ENCODE measurements at places on chromosomes 3 and 15.

DNA sequence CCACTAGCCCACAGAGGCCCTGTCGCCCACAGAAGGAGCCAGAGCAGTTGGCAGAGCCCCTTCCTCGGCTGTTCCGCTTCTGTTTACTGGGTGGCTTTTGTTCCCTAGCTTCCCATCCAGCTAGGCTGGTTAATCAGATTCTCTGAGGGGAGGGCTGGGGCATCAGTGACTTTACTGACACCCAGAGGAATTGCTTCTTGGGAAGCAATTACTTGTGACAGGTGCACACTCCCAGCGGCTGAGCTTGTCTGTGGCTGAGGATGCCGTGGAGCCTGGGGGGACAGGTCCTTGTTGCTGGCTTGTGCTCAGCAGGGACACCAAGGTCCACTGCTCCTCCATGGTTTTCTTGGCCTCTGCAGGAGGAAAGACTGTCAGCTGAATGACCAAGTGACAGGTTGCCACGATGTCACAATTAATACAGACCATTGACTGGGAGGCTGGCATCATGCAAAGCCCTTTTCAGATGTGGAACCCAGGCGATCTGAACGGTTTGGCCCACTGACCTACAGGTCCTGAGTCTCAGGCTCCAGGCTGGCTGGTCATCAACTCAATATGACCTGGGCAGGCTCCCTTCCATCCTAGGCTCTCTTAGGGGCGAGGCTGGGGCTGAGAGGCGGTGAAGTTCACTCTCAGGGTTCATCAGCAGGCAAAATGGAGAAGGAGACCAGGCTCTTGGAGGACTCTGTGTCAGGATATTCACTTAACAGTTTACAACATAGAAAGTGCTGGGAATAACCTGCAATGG lies 31.8 kb upstream of the SFMBT1 start:
- no peak overlapping the region for H3K4me3 ChIP-seq
- DNase-seq = no peak
- no peaks in the 10 kb centered on the region for H3K36me3 ChIP-seq
- no peak overlapping the region for H3K27ac ChIP-seq
- no peaks in the 10 kb centered on the region for H3K4me1 ChIP-seq
- H3K27me3 ChIP-seq = no peaks in the 10 kb centered on the region

- H3K4me1 ChIP-seq = peaks cover 21% of the 10 kb centered on the region
- H3K4me3 ChIP-seq = no peak overlapping the region
- no peaks in the 10 kb centered on the region for H3K27me3 ChIP-seq
- DNase-seq = peak; percentile 57
These were observed 64.0 kb downstream of the FLNB start for GRCh38 chr3:58072052-58072762.

GRCh38 chr15:42152921-42153698 lies 3.3 kb downstream of the PLA2G4F start:
- H3K4me3 ChIP-seq = no peak overlapping the region
- no peaks in the 10 kb centered on the region for H3K36me3 ChIP-seq
- no peaks in the 10 kb centered on the region for H3K27me3 ChIP-seq
- peak overlapping the region; percentile 50 for H3K27ac ChIP-seq
- peaks cover 5% of the 10 kb centered on the region for H3K4me1 ChIP-seq

GRCh38 chr3:154095832-154096421 lies 25.3 kb upstream of the ARHGEF26 start:
- H3K27me3 ChIP-seq = no peaks in the 10 kb centered on the region
- no peak overlapping the region for H3K27ac ChIP-seq
- DNase-seq = no peak
- no peaks in the 10 kb centered on the region for H3K36me3 ChIP-seq
- no peaks in the 10 kb centered on the region for H3K4me1 ChIP-seq
- H3K4me3 ChIP-seq = no peak overlapping the region

DNA sequence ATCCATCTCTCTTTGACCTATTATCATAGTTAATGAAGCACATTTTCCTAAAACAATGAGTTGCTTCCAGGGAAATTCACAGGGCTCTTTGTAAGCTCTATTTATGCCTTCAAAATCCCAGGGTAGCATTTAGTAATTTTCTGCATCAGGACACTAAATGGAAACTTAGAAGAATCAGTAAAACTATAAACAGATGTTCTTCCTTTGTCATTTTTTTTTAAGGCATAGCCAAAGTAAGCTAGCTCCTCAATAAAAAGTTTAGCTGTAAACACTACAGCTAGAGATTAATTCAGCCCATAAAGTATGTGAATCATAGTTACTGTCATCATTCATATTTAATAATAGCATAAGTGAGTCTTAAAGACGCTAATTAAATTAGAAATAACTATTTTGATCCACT lies 79.3 kb downstream of the RPL22L1 start:
- no peak overlapping the region for H3K27ac ChIP-seq
- H3K4me1 ChIP-seq = no peaks in the 10 kb centered on the region
- no peaks in the 10 kb centered on the region for H3K27me3 ChIP-seq
- H3K36me3 ChIP-seq = no peaks in the 10 kb centered on the region
- no peak overlapping the region for H3K4me3 ChIP-seq

- H3K27me3 ChIP-seq = no peaks in the 10 kb centered on the region
- H3K36me3 ChIP-seq = peaks cover 37% of the 10 kb centered on the region
- H3K27ac ChIP-seq = no peak overlapping the region
- no peak for DNase-seq
These were observed 18.2 kb downstream of the MRPL3 start for GRCh38 chr3:131484496-131485111.
